ENCODE measurements at places on chromosomes 3 and 15.

- DNase-seq: no peak
Observed at GRCh38 chr3:17980863-17981262, 238.4 kb upstream of the TBC1D5 start.

DNA sequence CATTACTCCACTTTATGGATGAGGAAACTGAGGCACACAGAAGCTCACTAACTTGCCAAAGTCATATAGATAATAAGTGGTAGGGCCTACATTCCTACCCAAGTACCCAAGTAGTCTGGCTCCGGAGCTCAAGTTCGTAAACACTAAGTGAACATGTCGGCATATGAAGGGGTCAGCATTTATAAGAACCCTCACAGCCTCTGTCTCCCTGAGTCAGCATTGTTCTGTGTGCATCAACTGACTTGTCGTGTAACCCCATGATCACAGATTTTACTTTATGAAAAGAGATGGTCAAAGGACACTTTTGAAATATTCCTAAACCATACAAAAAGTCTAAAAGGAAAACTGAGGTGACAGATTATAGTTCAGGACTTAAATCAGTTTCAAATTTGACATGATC lies 260.1 kb upstream of the CCDC54 start:
- DNase-seq: no peak

DNA sequence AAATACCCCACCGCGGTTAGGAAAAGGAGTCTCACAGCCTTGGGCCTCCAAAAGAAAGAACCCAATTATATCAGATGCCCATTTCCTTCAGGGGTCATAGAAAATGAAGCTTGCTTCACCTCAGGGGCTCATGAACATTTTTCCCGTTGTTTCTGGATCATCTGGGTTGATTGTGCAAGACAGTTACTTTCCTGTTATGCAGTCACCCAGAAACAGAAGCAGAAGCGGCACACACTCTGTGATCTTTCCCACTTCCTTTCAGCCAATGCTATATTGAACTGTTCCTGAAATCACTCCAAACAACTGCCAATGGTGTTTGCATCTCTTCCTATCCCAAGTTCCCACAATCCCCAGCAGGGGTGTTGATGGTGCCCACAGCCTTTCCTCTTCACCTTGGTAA lies 295.6 kb upstream of the RASGRP1 start:
- no peak for DNase-seq

- DNase-seq: no peak
Observed at GRCh38 chr3:188111002-188111584, 42.9 kb upstream of the LPP start.

DNA sequence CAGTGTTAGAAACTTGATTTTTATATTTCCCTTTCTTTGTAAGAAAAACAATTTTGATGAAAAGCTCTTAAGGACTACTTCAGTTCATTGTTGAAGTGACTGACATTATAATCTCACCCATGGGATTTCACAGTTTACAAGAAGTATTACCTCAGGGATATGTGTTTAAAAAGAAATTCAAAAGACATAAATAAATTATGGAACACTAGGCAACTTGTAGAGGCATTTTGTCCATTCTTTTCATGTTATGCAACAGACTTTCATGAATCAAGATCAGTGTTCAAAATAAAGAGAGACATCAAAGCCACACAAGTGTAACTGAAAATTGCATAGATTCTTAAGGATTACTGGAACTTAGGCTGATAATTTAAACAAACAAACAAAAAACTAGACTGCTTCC lies 196.8 kb upstream of the AGTR1 start:
- no peak for DNase-seq

GRCh38 chr3:184155644-184156521 lies 706 bp downstream of the DVL3 start:
- peak; percentile 36 for DNase-seq

- no peak for DNase-seq
Observed at GRCh38 chr3:89268059-89268458, 160.6 kb downstream of the EPHA3 start.

- no peak for DNase-seq
Observed at GRCh38 chr15:37931321-37931720, 3.1 kb upstream of the TMCO5A start.

- no peak for DNase-seq
Observed at GRCh38 chr3:118526758-118527513, 507.7 kb downstream of the IGSF11 start.

GRCh38 chr15:84833447-84834228 lies 16.5 kb downstream of the ALPK3 start:
- no peak for DNase-seq

- DNase-seq: no peak
Observed at GRCh38 chr3:123782488-123782887, 101.6 kb downstream of the MYLK start.

GRCh38 chr3:72855001-72855400 lies 6.8 kb upstream of the SHQ1 start:
- DNase-seq: no peak

DNA sequence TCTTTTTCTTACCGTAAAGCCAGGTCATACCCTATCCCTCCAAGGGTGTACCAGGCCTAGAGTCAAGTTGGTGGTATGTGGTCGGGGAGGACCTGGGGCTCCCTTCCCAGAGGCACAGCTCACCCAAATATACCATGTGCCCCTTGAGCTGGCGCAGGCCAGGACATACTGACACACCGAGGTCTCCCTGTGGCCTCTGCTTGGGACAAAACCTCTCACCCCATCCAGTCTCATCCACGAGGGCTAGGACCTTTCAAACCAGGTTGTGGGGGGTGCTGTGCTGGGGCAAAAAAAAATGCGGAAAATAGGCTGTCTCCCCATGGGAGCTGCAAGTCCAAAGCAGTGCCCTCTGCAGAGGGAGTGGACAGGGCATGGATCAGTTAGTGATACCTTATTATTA lies 22.8 kb downstream of the PTH1R start:
- DNase-seq: no peak

DNA sequence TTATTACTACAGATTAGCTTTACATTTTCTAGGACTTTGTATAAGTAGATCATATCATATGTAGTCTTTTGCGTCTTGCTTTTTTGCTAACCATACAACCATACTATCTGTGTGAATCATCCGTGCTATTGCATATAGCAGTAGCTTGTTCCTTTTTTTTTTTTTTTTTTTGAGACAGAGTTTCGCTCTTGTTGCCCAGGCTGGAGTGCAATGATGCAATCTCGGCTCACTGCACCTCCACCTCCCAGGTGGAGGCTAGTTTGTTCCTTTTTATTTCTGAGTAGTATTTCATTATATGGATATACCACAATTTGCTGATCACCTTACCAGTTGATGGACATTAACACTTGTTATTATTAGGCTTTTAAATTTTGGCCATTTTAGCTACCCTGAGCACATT lies 54.5 kb upstream of the TBL1XR1 start:
- no peak for DNase-seq

DNA sequence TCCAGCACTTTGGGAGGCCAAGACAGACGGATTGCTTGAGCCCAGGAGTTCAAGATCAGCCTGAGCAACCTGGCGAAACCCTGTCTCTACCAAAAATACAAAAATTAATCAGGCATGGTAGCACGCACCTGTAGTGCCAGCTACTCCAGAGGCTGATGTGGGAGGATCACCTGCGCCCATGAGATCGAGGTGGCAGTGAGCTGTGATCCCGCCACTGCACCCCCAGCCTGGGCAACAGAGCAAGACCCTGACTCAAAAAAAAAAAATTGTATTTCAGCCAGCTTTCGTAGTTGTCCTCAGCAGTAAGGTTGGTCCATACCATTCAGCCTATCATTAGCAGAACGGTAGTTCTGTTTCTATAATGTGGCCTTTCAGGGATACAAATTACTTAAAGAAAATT lies 66.6 kb upstream of the FURIN start:
- no peak for DNase-seq

- DNase-seq: peak; percentile 67
Observed at GRCh38 chr3:45677033-45677446, 12.2 kb upstream of the SACM1L start.

- DNase-seq: no peak
Observed at GRCh38 chr15:67185621-67186225, 68.7 kb downstream of the AAGAB start.

DNA sequence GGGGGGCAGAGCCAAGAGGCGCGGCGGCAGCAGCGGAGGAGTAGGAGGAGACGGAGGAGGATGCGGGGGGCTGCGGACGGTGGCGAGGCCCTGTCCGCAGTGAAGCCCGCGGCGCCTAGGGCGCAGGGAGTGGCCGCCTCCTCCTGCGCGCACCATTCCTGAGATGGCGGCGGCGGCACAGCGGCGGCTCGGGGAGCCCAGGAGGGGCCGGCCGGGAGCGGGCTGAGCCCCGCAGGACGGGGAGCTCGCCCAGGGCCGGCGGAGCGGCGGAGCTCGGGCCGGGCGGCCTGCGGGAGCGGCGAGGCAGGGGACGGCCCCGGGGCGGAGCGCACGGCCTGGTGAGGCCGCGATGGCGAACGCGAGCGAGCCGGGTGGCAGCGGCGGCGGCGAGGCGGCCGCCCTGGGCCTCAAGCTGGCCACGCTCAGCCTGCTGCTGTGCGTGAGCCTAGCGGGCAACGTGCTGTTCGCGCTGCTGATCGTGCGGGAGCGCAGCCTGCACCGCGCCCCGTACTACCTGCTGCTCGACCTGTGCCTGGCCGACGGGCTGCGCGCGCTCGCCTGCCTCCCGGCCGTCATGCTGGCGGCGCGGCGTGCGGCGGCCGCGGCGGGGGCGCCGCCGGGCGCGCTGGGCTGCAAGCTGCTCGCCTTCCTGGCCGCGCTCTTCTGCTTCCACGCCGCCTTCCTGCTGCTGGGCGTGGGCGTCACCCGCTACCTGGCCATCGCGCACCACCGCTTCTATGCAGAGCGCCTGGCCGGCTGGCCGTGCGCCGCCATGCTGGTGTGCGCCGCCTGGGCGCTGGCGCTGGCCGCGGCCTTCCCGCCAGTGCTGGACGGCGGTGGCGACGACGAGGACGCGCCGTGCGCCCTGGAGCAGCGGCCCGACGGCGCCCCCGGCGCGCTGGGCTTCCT lies at the start of gene GPR27:
GPR27 (plus strand) TSS at position 155 of the 909 bp plus-strand sequence; CDS start at position 350, 195 bp downstream.
- peak; percentile 16 for DNase-seq
